CD4-positive, alpha-beta T cell treated with Interleukin-17A for 4 hours (primary cell): ENCODE measurements at places on chromosomes 12 and 14.

GRCh38 chr12:122860854-122861586 lies 25.8 kb downstream of the HIP1R start:
- no peak for DNase-seq

- DNase-seq = no peak
Observed at GRCh38 chr12:21939435-21939834, 1.8 kb downstream of the ABCC9 start.

GRCh38 chr14:32413967-32414640 lies 85.0 kb downstream of the AKAP6 start:
- no peak for DNase-seq

- no peak for DNase-seq
Observed at GRCh38 chr14:99879401-99880295, 86.4 kb downstream of the EML1 start.

- no peak for DNase-seq
Observed at GRCh38 chr12:114846771-114847170, 162.8 kb upstream of the TBX3 start.

- DNase-seq = no peak
Observed at GRCh38 chr14:72443256-72443655, 450.6 kb downstream of the DPF3 start.

GRCh38 chr14:21320913-21321312 lies 41.0 kb downstream of the RPGRIP1 start:
- DNase-seq = no peak

GRCh38 chr12:104687823-104688573 lies 231.2 kb downstream of the CHST11 start:
- peak; percentile 35 for DNase-seq

DNA sequence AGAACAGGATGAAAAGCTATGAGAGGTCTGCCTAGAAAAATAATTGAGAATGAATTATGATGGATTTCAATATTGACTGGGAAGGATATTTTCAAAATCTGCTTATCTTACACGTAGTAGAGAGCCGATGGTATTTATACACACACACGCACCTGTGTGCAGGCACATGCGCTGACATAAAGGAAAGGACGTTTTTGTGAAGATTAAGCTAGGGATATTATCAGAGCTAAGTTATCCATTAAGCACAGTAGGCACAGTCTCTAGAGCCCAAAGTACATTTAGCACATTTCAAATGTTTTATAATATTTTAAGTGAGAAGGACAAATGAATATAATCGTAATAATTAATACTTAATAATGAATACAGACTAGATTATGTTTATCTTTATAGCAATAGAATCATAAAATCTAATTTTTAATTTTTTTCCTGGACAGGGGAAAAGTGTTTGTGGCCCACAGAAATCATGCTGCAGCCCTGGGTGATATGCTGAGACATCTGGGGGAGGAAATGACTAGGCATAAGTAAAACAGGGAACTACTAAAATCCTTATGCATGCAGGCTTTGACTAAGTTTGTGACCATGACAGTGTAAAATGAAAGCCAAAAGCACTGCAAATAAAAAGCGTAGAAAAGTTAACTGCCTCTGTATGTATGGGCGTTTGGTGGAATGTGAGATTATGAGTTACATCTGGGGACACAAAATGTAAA lies 146.1 kb downstream of the KITLG start:
- DNase-seq = no peak

- no peak for DNase-seq
Observed at GRCh38 chr14:34177466-34177865, 226.6 kb upstream of the EGLN3 start.

- DNase-seq = peak; percentile 87
Observed at GRCh38 chr14:23034498-23035302, at the start of gene PSMB5. PSMB5 (minus strand) TSS chr14:23034900; CDS start chr14:23034881, 19 bp downstream.
